ENCODE measurements at places on chromosomes 3 and 15.

DNA sequence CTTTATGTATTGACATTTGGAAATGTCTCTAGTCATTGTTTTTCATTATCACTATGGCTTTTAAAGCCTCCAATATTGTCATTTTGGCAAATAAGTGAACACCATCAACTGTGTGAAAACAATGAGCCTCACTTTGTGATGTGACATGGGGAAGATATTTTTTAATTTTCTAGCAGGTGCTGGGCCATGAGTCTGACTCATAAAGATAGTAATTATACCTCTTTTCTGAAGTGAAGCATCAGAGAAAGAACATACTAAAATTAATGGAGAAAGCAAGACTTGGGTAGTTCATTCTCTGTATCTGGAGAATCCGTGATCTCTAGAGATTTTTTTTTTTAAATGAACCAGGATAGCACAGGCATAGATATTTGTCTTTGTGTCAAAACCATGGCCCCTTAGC, 100.8 kb downstream of the CCNL1 start:
- DNase-seq, result no peak

GRCh38 chr3:58496206-58496857, 4.4 kb downstream of the KCTD6 start:
- no peak for DNase-seq

DNA sequence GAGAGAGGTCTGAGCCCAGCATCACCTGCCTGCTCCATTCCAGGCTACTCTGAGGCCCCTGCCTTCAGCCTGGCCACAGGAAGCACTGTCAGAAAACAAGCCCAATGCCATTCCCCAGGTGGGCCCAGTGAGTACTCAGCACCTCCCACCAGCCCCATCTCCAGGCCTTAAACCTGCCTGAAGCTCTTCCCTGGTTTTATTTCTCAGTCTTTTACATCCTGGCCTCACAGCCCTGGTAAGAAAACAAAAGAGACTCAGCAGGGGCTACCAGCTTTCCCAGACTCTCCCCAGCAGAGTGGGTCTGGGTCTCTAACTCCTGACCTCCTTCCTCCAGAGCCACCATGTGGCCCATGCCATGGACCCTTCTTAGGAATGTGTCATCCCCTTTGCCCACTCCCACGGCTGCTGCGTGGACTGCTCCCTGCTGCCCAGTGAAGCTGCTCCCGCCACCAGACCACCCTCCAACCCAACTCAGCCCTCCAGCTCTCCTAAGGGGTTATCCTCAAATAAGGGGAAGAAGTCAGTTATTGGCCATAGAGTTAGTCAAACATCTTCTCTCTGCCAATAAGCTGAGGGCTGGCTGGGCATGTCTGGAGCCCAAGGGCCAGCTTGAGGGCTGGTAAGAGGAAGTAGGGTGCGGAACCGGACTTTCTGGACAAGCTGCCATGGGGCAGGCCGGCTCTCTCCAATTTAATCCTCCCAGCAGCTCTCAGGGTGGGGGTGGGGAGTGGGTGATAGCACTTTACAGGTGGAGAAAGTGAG, 116.7 kb upstream of the LINGO1 start:
- DNase-seq, result no peak

DNA sequence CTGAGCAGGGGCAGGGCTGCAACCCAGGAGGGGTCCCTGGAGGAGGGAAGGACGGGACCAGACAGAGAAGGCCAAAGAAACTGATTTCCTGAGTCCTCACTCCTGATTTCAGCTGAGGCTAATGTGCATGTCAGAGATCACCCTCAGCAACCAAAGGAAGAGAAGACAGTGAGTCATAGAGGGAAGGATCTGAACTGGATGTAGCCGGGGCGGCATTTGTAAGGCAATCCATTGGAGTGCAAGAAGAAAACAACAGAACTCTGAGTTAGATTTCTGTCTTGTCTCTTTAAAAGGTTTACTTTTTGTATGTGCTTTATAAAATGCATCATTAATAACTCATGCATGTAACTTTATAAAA, 105.3 kb upstream of the AGBL1 start:
- no peak for DNase-seq

GRCh38 chr3:49626101-49626581, 48.0 kb upstream of the APEH start:
- no peak for DNase-seq

DNA sequence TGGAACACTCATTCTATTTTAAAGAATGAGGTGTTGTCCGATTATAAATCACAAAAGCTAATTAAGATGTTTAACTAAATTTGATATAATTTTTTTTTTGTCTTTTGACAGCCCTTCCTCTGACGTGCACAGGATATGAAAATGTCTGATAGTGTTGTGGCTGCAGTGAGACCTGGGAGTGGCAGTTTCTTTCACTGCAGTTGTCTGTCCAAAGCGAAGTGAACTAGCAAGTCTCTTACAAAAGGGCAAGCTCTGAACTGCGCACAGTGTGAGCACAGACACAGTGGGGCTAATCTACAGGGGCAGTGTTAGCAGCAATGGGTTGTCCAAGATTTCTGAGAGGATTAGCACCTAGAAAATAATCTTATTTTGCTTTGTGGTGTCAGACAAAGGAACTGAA, 29.1 kb upstream of the MYRIP start:
- DNase-seq, result no peak

GRCh38 chr3:73765878-73766545, 141.3 kb upstream of the PDZRN3 start:
- no peak for DNase-seq

DNA sequence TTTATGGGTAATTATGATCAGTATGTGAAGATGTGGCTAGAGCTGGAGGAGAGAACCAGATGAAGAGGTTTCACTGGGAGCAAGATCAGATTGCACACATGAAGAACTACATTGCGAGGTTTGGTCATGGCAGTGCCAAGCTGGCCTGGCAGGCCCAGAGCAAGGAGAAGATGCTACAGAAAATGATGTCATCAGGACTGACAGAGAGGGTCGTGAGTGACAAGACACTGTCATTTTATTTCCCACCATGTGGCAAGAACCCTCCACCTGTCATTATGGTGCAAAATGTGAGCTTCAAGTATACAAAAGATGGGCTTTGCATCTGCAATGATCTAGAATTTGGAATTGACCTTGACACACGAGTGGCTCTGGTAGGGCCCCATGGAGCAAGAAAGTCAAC, 168.3 kb downstream of the C3orf38 start:
- no peak for DNase-seq

DNA sequence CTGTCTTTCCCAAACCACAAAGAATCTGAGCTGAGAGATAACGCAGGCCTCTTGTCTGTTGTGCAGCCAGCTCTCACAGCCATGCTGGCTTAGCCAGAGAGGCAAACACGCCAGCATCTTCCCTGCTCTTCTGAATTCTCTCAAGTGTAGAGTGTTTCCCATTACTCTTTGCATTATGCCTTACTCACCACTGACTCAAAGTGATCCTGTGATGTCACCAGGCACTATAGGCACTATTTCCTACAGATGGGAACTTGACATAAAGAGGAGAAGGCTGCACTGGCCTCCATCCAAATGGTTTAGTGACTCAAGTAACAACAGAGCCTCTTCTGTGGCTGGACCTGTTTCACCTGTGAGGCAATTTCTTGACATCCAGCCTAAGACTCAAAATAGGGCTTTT, 44.4 kb downstream of the PDZRN3 start:
- no peak for DNase-seq

GRCh38 chr3:13916375-13916774, 36.5 kb upstream of the WNT7A start:
- no peak for DNase-seq

DNA sequence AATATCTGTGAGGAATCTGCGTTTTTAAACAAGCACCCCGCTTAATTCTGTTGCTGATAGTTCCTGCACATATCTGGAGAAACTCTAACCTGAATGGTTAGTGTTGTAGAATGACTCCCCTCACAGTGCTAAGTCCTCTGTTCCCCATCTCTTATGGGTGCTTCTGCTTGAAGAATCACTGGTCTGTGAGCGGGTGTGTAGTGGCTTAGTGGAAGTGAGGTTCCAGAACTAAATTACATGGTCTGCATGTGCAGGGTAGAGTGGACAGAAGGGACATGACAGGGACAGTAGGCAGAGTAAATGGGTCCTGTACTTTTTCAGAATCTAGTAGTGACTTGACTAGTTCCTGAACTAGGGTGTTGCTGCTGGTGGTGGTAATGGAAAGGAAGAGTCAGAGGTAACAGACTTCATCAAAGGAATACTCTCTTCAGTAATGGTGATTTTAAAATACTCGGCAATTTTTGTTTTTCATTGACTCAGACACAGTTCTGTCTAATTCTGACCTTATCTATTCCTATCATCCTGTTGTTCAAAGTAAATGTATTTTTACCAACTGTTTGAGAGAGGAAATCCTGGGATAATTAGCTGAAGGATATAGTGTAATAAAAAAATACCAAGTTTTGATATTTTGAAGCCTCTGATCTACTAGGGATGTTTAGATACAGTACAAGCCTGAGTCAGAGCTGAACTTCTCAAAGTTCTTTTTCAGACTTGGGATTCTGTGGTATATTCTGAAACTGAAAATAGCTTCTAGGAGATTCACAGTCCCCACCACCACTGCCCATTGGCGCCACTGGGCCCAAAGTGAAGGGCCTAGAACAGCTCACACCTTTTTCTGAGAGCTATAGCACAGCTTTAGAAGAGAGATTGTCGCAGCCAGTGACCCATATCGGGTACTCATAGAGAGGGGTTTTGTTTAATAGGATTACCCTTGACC, 55.5 kb downstream of the FNDC3B start:
- no peak for DNase-seq

DNA sequence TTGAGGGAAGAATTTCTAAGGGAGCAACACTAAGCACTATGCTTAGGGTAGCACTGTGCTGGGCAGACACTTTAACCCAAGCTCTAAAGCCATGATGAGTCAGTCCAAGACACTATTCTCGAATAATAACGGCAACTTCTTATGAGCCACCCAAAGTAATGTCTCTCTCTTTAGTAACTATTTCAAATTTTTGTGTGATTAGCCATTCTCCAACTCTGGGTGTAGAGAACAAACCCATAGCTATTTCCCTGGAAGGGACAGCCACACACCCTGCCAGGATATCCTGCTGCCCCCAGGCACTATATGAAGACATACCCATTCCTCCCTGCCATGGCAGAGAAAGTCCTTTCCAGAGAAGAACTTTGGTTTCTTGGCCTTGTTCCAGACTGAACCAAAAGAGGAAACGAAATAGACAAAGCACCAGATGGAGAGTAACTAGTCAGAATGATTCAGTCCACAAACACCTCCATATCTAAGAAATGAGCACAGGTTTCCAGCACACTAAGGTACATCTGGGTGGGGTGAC, 384.9 kb upstream of the THBS1 start:
- DNase-seq, result no peak

GRCh38 chr3:64318001-64318400, 92.7 kb upstream of the PRICKLE2 start:
- no peak for DNase-seq

GRCh38 chr3:62938583-62938982, 63.4 kb upstream of the CADPS start:
- DNase-seq, result no peak

DNA sequence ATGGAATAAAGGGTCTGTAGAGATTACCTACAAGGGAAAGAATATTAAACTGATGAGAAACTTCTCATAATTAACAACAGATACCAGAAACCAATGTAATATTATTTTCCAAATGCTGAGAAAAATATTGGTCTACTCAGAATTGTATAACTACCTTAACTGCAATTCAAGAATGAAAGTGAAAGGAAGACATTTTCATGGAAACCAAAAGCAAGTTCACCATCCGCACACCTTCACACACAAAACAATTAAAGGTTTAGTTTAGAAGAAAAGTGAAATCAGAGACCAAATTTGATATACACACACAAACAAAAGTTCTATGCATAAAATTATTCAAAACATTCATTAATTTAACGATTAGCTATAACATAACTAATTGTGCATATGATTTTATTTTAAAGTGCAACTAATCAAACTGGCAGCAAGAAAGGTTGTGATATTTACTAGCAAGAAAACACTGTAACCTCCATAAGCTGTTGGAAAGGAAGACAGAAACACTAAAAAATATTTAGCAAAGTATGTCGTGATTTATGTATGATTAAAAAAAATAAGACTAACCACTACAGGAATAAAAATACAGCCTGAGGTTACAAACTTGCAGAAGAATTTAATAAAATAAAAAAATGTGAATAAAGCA, 395.5 kb downstream of the FGF12 start:
- DNase-seq, result no peak

DNA sequence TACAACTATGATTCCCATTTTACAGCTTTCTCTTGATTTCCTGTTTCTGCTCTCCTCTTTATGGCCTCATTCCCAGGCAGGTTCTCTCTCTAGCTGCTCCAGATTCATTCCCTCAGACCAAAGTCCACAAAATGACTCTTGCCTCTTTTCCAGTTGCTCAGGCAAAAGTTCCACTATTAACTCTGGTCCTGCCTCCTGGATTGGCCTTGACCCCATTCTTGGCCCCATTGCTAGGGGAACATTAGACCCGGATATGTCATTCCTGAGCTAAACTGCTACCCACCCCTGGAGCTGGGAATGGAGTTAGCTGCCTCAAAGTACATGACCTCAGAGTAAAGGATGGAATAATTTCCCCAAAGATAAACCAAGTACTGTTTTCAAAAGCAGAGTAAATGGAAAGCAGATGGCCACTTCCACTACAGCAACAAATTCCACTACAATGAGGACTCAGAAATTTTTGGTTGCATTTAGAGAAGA, 73.0 kb upstream of the GAP43 start:
- no peak for DNase-seq

- DNase-seq, result no peak
Observed at GRCh38 chr3:14137004-14137403, 12.2 kb downstream of the TMEM43 start.

DNA sequence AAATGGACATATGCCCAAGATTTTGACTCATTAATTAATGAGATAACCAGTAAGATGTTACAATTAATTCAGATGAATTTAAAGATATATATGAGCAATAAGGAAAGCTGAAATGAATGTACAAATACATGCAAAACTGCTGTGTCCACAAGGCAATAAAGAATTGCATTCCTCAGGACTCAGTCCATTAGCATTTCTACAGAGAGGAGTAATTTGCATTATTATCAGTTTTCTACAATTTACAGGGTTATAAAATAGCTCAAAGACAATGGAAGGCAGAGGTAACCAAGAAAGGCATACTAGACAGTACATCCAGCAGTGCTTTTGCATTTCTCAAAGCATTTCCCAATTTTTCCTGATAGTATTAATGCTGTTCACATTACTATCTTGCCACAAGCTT, 377.1 kb upstream of the GOLIM4 start:
- DNase-seq, result no peak

DNA sequence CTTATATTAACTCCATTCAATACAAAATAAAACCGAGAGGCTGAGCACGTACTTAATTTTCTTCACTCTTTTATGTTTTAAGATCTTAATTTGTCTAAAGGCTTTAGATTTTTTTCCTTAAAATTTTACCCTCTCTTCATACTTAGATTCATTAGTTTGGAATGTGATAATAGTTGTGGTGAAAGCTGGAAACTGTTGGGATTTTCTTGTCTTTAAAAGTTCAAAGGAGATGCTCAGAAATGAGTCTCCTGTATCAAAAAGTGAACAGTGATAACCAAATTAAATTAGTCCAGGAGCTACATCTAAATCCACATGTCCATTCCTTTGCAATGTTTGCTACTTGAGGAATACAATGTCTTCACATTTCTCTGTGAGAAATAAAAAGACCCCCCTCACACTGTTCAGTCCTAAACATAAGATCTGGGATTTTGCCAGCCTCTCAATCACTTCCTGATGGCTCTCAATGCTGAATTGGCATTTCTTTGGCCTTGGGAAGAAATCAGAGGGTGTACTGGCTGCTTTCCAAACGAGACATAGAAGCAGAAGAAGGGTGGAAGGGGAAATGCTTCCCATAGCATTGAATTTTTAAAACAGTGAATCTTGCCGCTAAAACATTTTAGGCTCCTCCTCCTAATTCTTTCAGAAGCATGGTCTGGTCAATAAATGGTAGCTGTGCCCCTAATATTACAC, 245.0 kb downstream of the SHOX2 start:
- no peak for DNase-seq

GRCh38 chr3:125608419-125608818, 13.1 kb upstream of the OSBPL11 start:
- no peak for DNase-seq
